ENCODE measurements at places on chromosomes 3 and 15.

GRCh38 chr3:172289583-172289982 lies 158.7 kb downstream of the GHSR start:
- peak; percentile 6 for DNase-seq

DNA sequence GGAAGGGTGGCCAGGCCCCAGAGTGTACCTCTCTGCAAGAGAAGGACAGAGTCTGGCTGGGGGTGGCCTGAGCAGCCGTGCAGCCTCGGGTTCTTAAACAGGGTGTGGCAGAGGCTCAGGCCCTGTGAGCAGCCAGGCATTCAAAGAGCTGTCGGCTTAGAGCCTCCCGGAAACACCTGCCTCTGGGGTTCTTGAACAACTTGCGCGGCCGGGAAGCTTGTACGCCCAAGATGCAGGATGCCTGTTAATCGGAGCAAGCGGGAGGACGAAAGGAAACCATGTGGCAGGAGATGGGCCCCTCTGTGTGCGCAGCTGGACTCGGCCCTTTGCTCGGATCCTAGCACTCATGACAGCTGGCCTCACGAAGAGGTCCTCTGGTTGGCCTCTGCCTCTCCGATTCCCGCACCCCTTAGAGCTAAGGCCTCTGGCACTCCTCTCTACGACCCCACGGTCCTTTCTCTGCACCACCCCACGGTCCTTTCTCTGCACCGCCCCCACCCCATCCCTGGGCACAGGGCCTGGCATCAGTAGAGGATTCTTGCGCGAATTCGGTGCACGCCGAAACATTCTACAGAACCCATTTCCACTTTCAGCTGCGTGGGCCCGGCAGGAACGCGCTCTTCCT lies 23.9 kb upstream of the TXNRD3 start:
- DNase-seq: no peak

- no peak for DNase-seq
Observed at GRCh38 chr3:157807280-157807679, 298.9 kb downstream of the SHOX2 start.

- DNase-seq: no peak
Observed at GRCh38 chr15:35723120-35723847, 177.3 kb upstream of the DPH6 start.

DNA sequence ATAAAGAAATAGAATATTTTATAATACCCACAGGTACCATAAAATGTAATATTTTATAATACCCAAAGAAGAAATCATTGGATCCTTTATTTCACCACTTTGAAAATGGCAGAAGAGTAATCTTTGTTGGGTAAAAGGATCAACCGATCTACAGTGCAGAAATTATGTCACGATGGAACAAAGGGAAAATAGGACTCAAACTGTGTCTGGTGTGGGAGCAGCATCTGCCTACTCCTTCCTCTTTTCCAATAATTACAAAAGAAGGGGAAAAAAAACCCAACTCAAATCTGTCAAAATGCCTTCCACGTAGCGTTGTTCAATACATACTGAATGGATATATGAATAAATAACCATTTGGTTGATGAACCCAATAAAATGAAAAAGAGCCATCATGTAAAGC lies 492.6 kb upstream of the TBL1XR1 start:
- DNase-seq: no peak

DNA sequence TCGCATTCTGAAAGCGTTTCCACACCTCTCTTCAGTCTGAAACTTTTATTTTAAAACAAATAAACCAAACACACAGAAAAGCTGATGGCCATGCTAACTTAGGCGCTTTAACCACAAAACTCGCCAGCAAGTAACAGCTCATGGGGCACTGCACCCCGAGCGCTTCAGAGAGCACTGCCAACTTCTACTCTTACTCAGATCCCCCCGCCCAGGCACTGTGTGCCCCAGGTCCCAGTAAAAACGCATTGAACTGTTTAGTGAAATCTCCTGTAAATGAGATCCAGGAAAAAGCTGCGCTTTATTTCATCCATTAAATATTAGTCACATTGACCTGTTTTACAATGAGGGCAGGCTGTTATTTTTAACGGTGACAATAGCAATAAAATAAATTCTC lies 99.7 kb downstream of the LRIG1 start:
- DNase-seq: no peak

GRCh38 chr3:16243706-16244490 lies 20.8 kb downstream of the DPH3 start:
- no peak for DNase-seq

GRCh38 chr15:87829332-87830050 lies 427.0 kb downstream of the NTRK3 start:
- no peak for DNase-seq

DNA sequence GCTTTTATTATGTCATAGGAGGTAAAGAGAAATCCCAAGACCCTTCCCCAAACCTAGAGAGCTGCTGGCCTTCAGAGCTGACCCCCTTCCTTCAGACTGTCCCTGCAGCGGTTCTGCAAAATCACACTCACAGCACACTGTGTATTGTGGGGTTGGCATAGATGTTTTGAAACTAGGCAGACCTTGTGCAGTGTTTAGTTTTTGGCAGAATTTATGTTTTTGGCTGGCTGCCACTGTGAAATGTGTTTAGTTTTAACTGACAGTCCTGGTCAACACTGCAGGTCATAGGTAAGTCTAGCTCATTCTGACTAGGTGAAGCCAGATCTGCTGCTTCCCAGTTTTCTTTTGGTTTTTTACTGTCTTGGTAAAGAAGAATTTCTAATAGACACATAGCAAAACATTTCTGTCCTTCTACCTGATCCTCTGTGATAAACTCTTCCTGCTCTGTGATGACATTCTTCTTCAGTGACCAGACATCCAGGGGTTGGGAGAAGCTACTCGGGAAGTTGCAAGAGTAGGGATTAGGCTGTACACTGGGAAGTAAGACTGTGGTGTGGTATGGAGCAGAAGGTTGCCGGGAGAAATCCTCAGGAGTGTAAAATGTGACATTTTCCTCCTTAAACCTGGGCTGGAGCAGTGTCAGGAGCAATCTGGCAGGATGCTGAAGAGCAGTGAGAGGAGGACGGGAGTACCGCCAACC lies 209.6 kb upstream of the MCTP2 start:
- DNase-seq: no peak

- DNase-seq: no peak
Observed at GRCh38 chr3:187334904-187335303, 33.3 kb upstream of the RTP4 start.

- DNase-seq: no peak
Observed at GRCh38 chr15:32818758-32819447, 101.1 kb downstream of the GREM1 start.

GRCh38 chr3:186540835-186541226 lies 3.3 kb downstream of the CRYGS start:
- no peak for DNase-seq

DNA sequence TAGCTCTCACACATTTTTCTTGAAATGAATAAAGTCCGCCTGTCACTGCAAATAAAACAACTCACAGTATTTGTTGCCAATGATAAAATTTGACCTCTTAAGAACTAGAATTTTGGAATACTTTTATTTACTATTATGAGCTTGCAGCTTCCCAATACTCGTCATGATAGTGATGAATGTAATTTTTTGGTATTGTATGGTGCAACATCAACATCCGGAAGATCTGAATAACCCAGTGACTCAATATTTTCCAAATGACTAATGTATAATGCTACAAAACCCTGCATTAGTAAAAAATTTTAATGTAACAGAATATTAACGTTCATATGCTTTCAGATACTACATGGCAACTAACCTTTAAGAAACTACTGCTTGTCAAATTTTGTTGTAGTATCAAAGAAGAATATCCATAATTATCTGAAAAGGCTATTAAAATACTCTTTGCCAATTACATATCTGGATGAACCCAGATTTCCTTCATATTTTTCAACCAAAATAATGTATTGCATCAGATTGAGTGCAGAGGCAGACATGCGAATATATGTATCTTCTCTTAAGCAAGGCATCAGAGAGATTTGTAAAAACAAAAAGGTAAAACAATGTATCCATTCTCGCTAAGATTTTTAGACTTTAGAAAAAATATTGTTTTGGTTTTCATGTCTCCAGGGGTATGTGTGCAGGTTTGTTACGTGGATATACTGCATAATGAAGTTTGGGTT lies 95.3 kb downstream of the IGF2BP2 start:
- no peak for DNase-seq

GRCh38 chr3:65210026-65210814 lies 522.4 kb upstream of the ADAMTS9 start:
- DNase-seq: no peak

GRCh38 chr3:22366781-22367180 lies 615.8 kb upstream of the ZNF385D start:
- no peak for DNase-seq

DNA sequence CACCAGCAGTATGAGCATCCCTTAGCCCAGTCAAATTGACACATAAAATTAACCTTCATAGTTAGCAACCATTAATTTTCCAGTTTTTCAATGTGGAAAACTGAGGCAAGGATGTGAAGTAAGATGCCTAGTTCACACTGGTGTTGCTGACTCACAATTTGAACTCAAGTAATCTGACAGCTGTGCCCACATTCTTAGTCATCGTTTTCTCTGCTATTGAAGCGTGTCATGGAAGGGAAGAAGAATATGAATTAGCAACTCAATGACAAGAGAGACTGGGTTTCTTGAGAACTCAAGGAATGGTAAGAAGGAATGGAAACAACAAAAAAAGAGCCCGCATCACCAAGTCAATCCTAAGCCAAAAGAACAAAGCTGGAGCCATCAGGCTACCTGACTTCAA lies 261.4 kb downstream of the EPHA3 start:
- DNase-seq: no peak

DNA sequence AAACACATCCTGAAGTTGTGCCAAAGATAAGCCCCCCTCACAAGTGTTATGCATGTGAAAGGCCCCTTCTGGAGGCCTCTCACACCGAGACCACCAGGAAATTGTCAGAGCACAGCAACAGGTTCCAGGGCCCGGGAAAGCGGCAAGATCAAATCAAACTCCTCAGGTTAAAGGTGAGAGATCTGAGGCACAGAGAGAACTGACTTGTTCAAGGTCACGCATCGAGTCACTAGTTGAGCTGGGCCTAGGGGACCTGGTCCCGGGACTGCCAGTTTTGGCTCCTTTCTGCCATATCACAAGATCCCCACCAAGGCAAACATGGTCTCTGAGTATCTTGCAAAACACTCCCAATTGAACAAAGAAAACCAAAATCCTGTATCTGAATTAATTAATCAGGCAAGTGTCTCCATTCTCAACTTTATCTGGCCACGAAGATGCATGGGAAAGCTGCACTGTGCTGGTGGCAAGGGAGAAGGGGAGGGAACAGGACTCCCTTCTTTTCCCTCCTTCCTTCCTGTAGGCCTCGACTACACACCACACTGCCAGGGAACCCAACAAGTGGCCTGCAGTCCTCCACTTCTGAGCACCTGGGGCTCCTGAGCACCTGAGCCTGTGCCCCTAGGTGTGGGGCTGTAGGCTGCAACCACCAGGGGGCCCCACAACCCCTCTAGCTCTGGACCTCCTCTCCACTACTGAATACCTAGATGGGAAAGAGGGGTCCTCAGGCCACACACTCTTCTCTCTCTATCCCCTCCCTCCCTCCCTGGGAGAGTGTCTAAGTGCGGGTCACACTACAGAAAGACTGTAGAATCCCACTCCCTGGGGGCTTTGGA lies 37.3 kb downstream of the ANP32A start:
- peak; percentile 44 for DNase-seq

- DNase-seq: no peak
Observed at GRCh38 chr3:185144784-185145183, 8.1 kb downstream of the C3orf70 start.

- DNase-seq: peak; percentile 71
Observed at GRCh38 chr15:43518197-43518761, 871 bp downstream of the MAP1A start.

- DNase-seq: no peak
Observed at GRCh38 chr3:97860364-97860763, 38.6 kb downstream of the CRYBG3 start.

DNA sequence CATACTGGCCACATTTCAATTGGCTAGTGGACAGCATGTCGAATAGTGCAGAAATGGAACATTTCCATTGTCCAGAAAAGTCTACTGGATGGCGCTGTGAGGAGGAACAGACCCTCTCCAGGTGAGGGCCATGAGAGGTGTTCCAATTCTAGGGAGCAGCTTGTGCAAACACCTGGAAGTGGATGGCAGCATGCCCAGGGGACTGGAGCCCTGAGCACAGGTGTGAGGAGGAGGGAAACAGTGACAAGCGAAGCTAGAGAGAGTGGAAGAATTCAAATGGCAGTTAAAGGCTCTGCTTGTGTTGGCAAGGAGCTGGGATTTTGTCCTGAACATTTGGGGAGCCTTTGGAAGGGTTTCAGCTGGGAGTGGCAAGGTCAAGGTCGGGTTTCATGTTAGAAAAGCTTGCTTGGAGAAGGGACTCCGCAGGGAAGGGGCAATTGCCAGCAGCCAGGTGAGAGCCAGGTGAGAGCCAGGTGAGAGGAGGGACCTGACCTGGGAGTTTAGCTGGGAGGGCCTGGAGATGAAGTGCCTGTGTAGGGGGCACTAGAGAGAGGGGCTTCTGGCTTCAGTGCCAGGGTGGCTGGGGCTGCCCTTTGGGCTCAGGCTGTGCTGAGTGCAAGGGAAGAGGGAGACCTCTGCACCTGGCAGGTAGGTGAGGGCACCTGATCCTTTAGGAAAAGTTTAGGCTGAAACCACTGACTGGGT lies 93.8 kb downstream of the LINGO1 start:
- DNase-seq: no peak

- no peak for DNase-seq
Observed at GRCh38 chr3:6601374-6601773, 259.5 kb upstream of the GRM7 start.

GRCh38 chr3:152051501-152052404 lies 178.3 kb downstream of the SUCNR1 start:
- DNase-seq: no peak

DNA sequence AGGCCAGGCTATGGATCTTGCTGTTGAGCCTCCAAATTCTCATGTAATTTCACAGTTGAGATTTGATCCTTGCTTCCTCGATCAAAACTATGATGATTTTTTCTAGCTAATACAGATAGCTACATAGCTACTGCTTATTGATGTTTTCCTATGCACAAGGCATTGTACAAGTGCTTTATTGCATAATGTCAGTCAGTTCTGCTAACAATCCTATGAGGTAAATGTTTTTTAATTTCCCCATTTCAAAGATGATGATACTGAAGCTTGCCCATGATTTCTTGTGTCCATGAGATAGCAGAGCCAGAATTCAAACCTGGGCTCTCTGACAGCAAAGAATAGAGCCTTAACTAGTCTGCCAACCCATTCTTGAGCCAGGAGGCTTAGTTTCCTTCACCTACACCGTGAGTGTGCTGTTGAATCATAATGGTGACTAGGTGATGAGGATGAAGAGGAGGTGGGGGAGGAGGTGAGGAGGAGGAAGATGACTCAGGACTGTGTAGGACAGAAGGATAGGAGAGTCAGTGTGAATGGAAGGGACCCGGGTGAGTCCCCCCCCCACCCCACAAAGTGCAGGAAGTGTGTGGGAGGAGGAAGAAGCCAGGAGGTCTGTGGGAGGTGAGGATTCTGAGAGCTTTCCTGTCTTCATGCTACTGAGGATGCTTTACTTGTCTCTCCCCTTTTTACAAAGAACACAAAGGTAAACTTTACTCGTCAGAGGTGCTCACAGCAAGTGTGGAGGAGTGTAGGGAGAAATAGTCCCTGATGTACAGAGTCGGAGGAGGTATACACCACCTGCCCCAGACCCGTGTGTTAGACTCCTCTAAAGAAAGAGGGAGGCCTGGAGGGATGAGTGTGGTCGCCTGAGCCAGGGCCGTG lies 3.6 kb downstream of the TAGLN3 start:
- no peak for DNase-seq

GRCh38 chr3:50591196-50591741 lies 20.3 kb downstream of the CISH start:
- DNase-seq: no peak
